ENCODE measurements at places on chromosomes 5 and 9. TPM values are rescaled to one million over a fixed set of nuclear protein-coding genes. Genes with fewer than 3 reads are reported as not detected.

DNA sequence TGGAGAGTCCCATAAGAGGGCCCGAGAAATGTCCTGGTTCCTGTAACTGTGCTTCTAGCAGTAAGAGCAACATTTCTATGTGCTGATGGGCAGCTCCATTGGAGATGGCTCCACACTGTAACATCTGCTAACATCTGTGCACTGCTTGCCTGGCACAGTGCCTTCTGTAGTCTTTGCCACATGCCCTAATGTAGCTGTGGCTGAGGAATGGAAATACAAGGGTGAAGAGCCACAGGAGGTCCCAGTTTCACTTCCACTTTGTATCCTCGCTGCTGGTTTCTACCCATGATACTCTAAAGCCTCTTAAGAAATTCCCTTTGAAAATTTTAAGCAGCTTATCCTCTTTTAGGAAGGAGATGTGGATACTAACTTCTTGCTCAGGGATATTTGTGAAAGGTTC, 97.4 kb downstream of the HOMER1 start:
- DNase-seq, result no peak

DNA sequence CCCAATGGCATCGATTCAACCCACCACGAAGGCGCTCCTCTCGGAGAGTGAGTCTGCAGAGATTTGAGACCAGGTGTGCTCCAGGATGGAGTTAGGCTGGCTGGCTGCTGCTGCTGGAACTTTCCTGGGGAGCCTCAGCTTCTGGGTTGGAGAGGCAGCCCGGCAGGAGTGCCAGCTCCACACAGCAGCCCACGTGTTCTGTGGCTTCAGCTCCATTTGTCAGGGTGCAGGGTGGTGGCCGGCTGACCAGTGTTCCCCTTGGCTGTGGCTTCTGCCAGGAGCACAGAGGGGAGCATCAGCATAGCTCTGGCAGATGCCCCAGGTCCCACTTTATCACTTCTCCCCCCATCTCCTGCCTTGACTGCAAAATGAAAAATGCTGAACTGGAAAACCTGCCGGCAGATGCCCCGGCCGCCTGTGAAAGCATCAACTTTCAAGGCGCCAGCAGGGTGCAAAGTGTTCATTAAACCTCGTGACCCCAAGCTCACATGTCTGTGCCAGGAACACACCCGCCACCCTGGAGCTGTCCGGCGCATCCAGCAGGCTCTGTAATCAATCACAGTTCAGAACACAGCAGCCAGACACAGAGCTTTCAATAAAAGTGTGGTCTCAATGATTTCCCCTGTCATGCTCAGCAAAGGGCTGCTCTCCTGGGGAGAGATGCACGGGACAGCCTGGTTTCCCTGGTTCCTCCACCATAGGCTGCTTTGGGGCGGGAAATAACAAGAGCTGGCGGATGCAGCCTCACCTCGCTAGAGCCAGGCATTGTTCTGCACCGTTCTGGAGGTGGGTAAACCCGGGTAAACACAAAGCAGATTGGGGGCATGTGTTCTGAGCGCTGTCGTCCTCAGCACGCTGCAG, 53.2 kb downstream of the TRIP13 start:
- peak; percentile 62 for DNase-seq

The SPINK6 gene
- not detected for total RNA-seq

DNA sequence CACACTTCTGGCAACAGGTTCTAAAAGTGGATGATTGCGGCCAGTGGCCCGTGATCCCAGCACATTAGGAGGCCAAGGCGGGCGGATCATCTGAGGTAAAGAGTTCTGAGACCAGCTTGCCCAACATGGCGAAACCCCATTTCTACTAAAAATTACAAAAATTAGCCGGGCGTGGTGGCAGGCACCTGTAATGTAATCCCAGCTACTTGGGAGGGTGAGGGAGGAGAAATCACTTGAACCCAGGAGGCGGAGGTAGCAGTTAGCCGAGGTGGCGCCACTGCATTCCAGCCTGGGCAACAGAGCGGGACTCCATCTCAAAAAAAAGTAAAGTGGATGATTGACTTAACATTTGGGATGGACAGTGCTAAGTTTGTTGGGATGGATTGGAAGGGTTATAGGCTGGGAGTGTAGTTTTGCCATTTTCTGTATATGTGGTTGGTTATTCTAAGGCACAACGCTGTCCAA, 3.4 kb downstream of the MATR3 start:
- peak; percentile 62 for DNase-seq

- no peak for DNase-seq
These were observed at the start of gene AGXT2 for GRCh38 chr5:35047785-35048404. Gene AGXT2 (minus strand): TSS chr5:35047949. CDS start chr5:35047892, 57 bp downstream.

All from spleen (tissue), 13 donors.